ENCODE measurements at places on chromosomes 6 and 20.

- DNase-seq = no peak
Measured at GRCh38 chr6:27279513-27280063, 32.1 kb downstream of the PRSS16 start.

GRCh38 chr20:49320460-49320859, 42.6 kb upstream of the ZNFX1 start:
- no peak for DNase-seq

- DNase-seq = no peak
Measured at GRCh38 chr6:157068691-157069324, 254.5 kb downstream of the TMEM242 start.

DNA sequence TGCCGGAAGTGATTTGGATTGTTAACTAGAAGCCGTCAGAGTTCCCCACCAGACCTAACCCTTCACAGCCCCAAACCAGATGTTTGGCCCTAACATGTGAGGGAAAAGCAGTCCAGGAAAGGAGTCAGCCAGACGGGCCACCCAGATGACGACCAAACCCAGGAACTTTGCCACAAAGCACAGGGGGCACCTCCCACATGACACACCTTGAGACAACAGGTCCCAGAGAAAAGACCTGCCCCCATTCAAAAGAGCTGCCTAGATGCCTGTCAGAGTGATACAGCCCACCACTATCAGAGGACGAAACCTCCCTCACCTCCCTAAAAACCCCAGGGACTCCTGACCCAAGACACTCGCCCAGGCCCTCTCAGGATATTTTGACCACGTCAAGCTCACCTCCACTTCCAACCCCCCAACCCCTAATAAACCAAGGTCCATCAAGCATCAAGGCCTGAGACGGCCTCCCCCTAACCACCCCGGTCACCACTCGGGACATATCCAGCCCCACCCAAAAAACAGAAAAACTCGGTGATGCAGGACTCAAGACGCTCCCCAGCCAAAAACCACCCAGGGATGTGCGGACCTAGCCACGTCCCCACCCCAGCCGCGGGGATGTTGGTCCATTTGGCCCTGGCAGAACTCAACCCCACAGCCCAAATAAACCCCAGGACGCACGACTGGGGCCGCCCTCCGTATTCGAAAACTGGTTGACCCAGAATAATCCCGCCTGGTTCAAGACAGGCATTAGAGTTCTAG, 662 bp downstream of the ZNF343 start:
- DNase-seq = no peak

GRCh38 chr6:22356362-22356940, 59.6 kb upstream of the PRL start:
- DNase-seq = no peak

DNA sequence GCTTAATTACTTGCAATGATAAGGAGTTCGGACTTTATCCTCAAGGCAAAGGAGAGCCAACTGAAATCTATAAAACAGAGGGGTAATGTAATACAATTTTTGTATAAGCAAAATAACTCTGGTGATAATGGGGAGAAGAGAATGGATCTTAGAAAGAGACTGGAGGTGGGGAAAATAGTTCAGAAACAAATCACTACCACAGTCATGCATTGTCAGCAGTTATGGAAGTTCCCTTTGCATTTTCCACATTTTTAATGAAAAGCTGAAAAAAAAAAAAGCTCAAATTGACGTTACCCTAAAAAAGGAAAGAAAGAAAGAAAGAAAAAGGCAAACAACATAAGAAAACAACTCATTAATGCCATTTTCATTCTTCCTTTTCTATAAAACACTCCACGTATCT, 337.6 kb upstream of the HSF2 start:
- DNase-seq = no peak

All from stimulated activated CD8-positive, alpha-beta memory T cell treated with anti-CD3 and anti-CD28 coated beads, Interleukin-2, amount 100 ng/mL, for 48 hours (primary cell).